ENCODE measurements at places on chromosomes 16 and 17. TPM values are rescaled to one million over a fixed set of nuclear protein-coding genes. Genes with fewer than 3 reads are reported as not detected.

KCNH4 gene
- total RNA-seq: not detected

HSPB9 gene
- total RNA-seq: not detected

GPATCH8 gene
- 13.7 TPM for total RNA-seq

RAB26 gene
- total RNA-seq: 2.3 TPM

IRX3 gene
- total RNA-seq: 28.7 TPM

DNA sequence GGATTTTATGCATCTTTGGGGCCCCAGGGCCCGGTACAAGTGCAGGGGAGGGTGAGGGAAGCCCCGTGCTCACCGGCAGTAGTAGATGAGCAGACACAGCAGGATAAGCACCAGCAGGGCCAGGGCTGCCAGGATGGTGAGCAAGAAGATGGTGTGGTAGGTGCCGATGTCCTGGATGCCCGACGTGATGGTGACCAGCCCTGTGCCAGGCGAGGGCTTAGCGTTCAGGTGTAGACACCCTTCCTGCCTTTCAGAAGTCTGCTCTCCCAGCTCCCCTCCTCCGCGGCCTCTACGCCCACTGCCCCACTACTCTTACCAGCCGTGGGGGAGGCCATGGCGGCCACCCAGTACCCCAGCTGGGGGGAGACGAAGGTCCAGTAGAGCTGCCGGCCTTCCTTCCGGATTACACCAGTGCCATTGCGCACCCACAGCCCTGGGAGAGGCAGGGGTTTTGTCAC, 8.0 kb downstream of the FAM171A2 start:
- no peak for DNase-seq

- DNase-seq: no peak
Observed at GRCh38 chr17:33667671-33668070, 374.6 kb upstream of the ASIC2 start.

- no peak for DNase-seq
Observed at GRCh38 chr17:13162361-13162760, 144.5 kb upstream of the ELAC2 start.

DNA sequence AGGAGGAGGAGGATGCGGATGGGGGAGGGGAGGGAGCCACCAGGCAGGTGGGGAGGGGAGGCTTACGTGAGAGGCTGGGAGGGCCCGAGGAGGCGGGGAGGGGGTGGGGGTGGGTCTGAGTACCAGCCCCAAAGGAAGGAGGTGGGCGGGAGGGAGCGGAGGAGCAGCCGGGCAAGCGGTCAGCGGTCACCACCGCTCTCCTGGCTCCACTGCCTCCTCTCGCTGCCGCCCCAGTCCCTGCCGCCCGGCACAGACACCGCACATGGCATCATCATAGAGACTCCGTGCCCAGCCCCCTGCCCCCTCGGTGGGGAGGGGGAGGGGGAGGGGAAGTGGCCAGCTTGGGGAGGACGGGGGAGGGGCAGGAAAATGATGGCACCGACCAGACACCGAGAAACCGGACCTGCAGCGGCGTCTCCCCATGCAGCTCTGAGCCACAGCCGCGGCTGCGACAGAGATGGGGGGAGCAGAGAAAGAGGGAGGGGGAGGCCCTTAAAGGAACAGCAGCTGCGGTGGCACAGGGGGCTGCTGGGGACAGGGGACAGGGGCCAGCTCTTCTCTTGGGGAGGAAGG, at the start of gene TLCD3B:
TLCD3B (minus strand) TSS at position 431 of the 573 bp plus-strand sequence. CDS start 744 bp downstream, outside the sequence.
- DNase-seq: no peak

- no peak for DNase-seq
Observed at GRCh38 chr16:26070302-26071100, 378.7 kb downstream of the HS3ST4 start.

GRCh38 chr16:3590736-3591435, 13.7 kb upstream of the NLRC3 start:
- DNase-seq: no peak
